ENCODE measurements at places on chromosomes 13 and 19.

DNA sequence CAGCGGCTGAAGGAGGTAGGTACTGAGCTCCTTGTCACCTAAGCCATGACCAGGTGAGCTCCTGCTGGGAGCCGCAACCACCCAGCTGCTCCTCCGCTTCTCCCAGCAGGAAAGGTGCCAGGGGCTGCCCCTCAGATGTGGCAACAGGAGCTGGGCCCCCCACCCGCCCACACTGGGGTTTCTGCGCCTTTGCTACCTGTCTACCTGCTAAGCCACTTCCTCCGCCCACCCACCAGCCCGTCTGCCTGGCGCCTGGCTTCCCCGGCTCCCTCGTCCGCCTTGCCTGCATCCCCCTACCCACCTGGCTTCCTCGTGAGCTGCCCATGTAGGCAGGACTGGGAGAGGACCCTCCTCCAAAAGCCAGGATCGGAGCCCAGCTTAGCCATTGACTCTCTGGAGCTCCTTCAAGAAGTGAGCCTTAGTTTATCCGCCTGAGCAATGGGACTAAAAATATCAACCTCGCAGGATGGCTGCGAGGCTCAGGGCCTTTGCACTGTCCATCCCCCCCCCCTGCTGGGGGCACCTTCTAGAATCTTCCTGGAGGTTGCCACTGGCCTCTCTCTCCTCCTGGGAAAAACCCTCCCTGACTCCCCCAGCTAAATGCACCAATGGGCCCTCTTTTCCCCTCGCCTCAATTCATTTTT, 55.8 kb upstream of the KLF2 start:
- peak; percentile 57 for DNase-seq

GRCh38 chr13:42649831-42650230, 75.9 kb downstream of the TNFSF11 start:
- DNase-seq = no peak

DNA sequence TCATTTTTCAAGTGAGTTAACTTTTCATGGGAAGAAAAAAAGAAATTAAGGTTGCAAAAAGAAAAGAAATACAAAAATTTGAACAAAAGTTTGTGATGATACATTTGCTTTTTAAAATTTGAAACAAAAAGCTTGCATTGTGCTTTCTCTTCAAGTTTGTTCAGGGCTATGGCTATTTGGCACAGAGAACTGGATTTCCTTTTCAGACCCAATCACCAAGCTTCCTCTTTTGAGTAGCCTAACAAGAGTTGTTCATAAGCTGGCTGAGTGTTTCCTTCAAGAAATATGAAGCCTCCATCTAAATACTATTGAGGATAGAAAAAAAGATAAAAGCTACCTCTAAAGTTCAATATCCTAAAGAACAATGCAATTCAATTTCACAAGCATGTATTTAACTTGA, 787.8 kb downstream of the LIG4 start:
- no peak for DNase-seq

- no peak for DNase-seq
These were observed 22.9 kb upstream of the PLAUR start for GRCh38 chr19:43692877-43693276.

DNA sequence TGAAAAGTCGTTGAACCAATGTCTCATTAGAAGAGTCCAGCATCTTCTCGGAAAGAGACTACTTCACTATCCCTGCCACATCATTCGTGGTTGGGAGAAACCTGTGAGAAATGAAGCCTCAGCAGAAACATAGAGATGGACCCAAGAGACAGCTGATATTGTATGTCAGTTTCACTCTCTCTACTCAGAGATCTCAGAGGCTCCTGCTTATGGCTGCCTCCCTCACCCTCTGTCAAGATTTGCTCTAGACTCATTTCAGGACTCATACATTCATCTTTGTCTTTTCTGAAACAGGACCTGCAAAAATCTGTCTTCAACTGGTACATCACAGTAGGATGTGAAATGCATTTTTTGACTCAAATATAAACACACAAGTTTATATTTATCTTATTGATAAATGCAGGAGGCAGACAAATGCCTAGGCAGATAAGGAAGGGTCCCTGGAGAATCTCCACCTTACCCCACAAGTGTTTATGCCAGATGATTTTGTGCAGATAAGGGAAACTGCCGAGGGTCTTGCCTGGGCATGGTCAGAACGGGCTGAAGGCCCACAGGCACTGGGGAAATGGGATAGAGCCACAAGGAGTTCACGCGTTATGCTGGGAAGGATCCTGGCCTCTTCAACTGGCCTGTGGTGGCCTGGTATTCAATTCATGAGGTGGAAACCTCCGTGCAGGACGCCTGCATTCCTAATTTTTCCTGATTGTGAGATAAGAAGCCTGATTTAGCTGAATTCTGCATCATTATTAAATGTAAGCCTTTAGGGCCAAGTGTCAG, 1834.0 kb upstream of the PCDH20 start:
- DNase-seq = no peak

DNA sequence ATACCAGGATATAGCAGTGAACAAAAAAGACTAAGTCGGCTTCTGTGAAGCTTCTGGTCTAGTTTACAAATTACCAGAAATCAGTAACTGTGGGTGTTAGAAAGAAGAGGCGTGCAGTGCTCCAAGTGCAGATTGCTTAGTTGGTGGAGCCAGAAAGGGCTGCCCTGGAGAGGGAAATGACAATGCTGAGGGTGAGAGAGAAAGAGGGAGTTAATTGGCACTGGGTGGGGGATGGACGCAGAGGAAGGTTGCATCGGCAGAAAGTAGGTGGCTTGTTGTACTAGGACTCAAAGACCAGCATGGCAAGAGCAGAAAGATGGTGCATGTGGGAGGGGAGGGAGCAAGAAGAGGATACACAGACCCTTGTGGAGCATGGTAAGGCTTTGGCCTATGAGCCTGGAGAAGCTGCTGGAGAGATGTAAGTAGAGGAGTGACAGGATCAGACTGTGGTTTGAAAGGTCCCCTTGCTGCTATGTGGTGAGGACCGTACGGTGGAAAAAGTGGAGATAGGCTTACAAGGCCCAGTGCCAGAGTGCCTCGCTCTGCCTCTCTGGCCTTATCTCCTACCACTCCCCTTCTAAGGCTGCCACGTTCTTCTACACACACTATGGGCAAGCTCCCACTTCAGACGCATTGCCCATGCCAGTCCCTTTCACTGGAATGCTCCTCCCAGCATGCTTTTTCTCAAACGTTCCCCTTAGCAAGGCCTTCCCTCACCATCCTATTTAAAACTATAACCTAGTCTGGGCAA, 13.5 kb downstream of the SMG9 start:
- DNase-seq = no peak

Measured in activated CD4-positive, alpha-beta memory T cell treated with anti-CD3 and anti-CD28 coated beads for 36 hours (primary cell).